A549 treated with RU486 at 1 μM for 4 hours (cell line): ENCODE measurements at places on chromosomes 4 and X. TPM values are rescaled to one million over a fixed set of nuclear protein-coding genes. Genes with fewer than 3 reads are reported as not detected.

The PIN4 gene
- 34.6 to 72.9 TPM (median 48.1 TPM) in 5 replicates for total RNA-seq

The IGBP1 gene
- total RNA-seq, result 57.5 to 71.2 TPM (median 66.6 TPM) in 5 replicates

The DCAF12L2 gene
- total RNA-seq, result 0.08 to 0.25 TPM (median 0.14 TPM) in 4 of 5 replicates, not detected in the other

The PRICKLE3 gene
- 16.1 to 21.8 TPM (median 19.4 TPM) in 5 replicates for total RNA-seq

The GSX2 gene
- total RNA-seq, result not detected in 5 replicates

The TLR2 gene
- 0.08 to 0.37 TPM (median 0.18 TPM) in 4 of 5 replicates, not detected in the other for total RNA-seq

The GAGE2A gene
- total RNA-seq, result not detected in 5 replicates

The NUDT10 gene
- 0.31 to 0.62 TPM (median 0.40 TPM) in 5 replicates for total RNA-seq

The REELD1 gene
- total RNA-seq, result not detected in 5 replicates

The TMPRSS11F gene
- not detected in 5 replicates for total RNA-seq

The EGF gene
- 0.18 to 0.31 TPM (median 0.23 TPM) in 5 replicates for total RNA-seq

The NEUROG2 gene
- 0.06 TPM in 1 of 5 replicates, not detected in the others for total RNA-seq

The IL13RA2 gene
- 0.09 TPM in 1 of 5 replicates, not detected in the others for total RNA-seq

The NAP1L3 gene
- 0.30 to 0.67 TPM (median 0.43 TPM) in 5 replicates for total RNA-seq

The TLR10 gene
- 0.05 to 0.06 TPM (median 0.05 TPM) in 3 of 5 replicates, not detected in the others for total RNA-seq

The PABPC1L2B gene
- total RNA-seq, result not detected in 5 replicates

The TMEM31 gene
- total RNA-seq, result not detected in 5 replicates

The SSX1 gene
- total RNA-seq, result not detected in 5 replicates

The WAS gene
- total RNA-seq, result 0.20 to 0.54 TPM (median 0.32 TPM) in 4 of 5 replicates, not detected in the other

The IGSF1 gene
- total RNA-seq, result 0.27 to 0.36 TPM (median 0.31 TPM) in 5 replicates

The SUPT20HL2 gene
- total RNA-seq, result not detected in 5 replicates

The PAGE4 gene
- total RNA-seq, result not detected in 5 replicates

The IL2 gene
- total RNA-seq, result not detected in 5 replicates

The NSG1 gene
- 0.88 to 1.5 TPM (median 1.2 TPM) in 5 replicates for total RNA-seq

The PDE6B gene
- total RNA-seq, result not detected in 5 replicates

The UCHL1 gene
- total RNA-seq, result 927 to 1,032 TPM (median 975 TPM) in 5 replicates

The UGDH gene
- 256 to 418 TPM (median 273 TPM) in 5 replicates for total RNA-seq

The C4orf50 gene
- not detected in 5 replicates for total RNA-seq

The GPRIN3 gene
- 1.6 to 5.8 TPM (median 5.6 TPM) in 5 replicates for total RNA-seq

The SPANXC gene
- total RNA-seq, result 0.65 to 1.3 TPM (median 0.81 TPM) in 3 of 5 replicates, not detected in the others
